ENCODE measurements at places on chromosomes 4 and X.

GRCh38 chr4:18882468-18882867, 860.9 kb upstream of the LCORL start:
- no peak for DNase-seq

GRCh38 chrX:153612413-153612812, 13.5 kb upstream of the CCNQ start:
- DNase-seq = no peak

- no peak for DNase-seq
These were observed 7.0 kb downstream of the TNIP3 start for GRCh38 chr4:121156822-121157769.

- DNase-seq = no peak
These were observed 14.5 kb upstream of the KDM5C start for GRCh38 chrX:53239474-53239873.

GRCh38 chr4:105956569-105956968, 61.3 kb downstream of the NPNT start:
- no peak for DNase-seq

DNA sequence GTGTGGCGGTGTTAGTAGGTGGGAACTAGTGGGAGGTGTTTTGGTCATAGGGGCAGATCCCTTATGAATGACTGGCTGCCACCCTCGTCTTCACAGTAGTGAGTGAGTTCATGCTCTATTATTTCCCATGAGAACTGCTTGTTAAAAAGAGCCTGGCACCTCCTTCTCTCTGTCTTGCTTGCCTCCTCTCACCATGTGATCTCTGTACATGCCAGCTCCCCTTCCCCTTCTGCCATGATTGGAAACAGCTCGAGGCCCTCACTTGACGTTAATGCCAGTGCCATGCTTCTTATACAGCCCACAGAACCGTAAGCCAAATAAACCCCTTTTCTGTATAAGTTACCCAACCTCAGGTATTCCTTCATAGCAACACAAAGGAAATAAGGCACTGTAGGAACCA, 21.7 kb downstream of the PNMA6F start:
- DNase-seq = no peak

GRCh38 chrX:111662292-111662691, 18.7 kb upstream of the ALG13 start:
- DNase-seq = no peak

DNA sequence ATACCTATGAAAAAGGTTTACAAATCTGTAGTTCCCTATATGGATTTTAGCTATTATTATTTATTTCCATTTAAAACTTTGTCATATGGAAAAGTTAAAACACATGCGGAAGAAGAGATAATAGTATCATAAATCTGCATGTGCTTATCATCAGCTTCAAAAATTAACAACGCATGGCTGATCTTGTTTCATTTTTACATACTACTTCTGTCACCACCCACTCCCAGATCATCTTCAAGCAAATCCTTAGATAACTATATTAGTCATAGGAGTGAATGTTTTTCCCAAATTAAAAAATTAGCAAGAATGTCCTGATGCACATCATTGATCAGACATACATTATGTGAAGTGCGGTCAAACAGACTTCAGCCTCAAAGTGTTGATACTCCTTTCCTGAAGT, 24.6 kb upstream of the MOB1B start:
- no peak for DNase-seq

- no peak for DNase-seq
These were observed 53.1 kb downstream of the OCRL start for GRCh38 chrX:129593137-129593536.

GRCh38 chrX:114930227-114930626, 87.2 kb downstream of the IL13RA2 start:
- no peak for DNase-seq

DNA sequence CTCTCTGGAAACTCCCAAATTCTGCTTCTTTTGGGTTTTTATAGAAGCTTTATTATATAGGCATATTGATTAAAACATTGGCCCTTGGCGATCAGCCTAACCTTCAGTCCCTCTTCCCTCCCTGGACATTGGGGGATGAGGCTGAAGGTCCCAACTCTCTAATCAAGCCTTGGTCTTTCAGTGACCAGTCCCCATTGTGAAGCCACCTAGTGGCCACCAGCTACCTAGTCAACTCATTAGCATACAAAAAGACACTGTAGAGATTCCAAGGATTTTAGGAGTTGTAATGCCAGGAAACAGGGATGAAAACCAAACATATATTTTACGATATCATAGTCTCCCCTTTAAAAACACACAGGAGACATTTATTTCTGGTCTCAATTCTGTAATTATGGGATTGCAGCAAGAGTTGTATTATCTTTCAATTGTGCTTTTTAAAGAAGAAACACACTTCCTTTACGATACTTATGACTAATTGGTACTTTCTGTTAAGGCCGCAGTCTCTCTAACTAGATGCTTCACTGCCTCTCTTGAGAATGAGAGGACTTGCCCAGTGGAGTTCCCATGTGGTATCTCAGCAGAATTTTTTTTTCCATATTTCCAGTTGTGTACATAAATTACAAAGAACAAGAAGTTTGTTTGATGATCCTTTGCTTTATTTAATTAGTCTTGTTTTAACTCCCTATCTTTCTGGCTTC, 58.2 kb downstream of the WDR17 start:
- no peak for DNase-seq

GRCh38 chr4:151035328-151035727, 20.2 kb upstream of the LRBA start:
- DNase-seq = no peak

GRCh38 chr4:78787392-78788006, 11.3 kb downstream of the BMP2K start:
- no peak for DNase-seq

DNA sequence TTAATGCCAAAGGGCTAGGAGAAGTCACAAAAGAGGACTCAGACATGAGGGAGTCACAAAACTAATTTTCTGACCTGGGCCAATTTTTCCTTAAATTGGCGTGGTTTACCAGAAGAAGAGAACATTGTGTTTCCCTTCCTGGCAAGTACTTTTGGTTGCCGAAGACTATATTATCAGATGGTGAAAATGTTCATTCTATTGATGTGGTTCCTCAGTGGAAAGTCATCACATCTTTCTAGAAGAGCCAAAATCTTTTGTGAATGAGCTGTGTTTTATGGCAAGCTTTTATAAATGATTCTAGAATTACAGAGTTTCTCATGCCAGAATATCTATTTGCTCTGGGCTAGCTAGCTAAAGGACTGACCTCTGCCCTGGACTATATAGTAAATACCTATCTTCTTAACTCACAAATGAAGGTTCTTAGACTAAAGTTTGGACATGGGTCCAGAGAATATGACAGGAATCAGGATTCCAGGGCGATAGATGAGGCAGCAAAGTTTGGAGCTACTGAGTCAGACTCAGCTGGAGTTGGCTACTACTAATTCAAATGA, 288.9 kb downstream of the IL1RAPL2 start:
- no peak for DNase-seq

DNA sequence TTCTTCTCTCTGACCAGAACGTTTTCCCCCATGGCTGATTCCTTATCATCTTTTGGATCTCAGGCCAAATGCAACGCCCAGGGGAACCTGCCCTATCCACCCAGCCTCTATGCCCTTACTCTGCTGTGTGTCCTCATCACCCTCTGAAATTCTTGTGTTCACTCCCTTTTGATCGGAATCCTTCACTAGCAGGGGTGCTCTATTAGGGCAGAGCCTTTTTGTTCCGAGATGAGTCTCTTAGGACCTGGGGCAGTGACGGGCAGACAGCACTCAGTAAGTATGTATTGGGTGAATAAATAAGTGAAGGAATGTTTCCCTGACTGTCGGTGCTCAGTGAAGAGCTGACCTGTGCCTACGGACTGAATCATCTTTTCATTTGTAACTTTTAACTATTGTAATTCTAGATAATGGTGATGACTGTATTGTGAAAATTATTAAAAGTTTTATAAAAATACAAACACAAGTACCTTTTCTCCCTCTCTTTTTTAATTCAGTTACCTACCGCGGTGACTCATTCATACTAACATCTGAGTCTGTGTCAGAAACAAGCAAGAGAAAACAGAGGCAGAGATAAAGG, 4.8 kb upstream of the TENM3 start:
- DNase-seq = no peak

- no peak for DNase-seq
These were observed 77.9 kb downstream of the ELOVL6 start for GRCh38 chr4:110120506-110120905.

All from cerebellar nuclear complex (tissue), 1 donor.